ENCODE measurements at places on chromosomes 1 and 21. TPM values are rescaled to one million over a fixed set of nuclear protein-coding genes. Genes with fewer than 3 reads are reported as not detected.
A peak's percentile ranks its signal among the peaks of the same experiment; 100 is the strongest.

- no peak for DNase-seq
Observed at GRCh38 chr1:19773485-19773884, 26.2 kb downstream of the TMCO4 start.

DNA sequence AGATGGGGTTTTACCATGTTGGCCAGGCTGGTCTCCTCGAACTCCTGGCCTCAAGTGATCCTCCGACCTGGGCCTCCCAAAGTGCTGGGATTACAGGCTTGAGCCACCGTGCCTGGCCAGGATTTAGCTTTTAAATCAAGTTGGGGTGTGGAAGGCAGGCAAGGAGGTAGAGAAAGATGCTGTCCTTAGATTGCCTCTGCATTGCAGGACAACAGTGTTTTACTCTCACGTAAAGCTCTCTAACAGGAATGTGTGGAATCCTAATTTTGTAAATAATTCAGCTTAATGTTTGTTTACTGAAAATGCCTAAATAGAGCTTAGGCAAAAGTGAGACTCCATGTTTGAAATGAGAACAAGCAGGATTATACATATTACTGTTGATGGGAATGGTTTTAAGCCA, 29.5 kb upstream of the TGFB2 start:
- DNase-seq: no peak

GRCh38 chr1:100734676-100735075, 15.1 kb downstream of the VCAM1 start:
- DNase-seq: no peak

DNA sequence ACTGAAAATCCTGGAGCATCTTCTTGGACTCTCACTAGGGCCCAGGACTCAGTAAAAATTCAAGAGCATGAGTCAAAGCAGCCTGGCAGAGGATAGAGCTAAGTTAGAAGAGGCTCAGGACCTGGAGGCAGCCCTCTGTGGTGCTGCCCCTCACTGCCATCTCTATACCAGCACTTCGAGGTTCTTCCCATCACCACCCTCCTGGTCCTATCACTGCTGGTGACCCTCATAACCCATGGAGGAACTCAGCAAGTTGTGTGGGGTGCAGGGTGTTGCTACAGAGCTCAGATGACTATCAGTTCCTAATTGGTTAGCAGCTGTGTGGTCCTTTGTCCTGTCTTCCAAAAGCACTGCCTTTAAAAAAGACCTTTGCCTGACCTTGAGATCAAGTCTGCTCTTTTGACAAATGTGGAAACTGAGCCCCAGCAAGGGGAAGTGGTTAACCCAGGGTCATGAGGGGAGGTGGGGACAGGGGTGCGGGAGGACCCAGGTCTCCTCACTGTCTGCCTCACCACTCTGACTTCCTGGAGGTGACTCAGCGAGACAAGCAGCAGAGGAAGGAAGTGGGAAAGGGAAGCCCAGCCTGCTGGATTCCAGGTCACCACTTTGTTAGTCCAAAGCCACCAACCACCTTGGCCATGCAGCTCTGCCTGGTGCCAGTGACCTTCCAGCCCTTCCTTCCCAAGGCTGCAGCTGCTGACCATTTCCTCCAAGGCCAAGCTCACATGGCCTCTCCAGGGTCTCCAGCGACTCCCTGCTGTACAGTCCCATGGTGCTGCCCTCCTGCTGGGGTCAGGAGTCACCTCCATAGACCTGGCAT, 199.4 kb upstream of the EDN2 start:
- DNase-seq: no peak

GRCh38 chr21:46163380-46163779, 8.0 kb upstream of the FTCD start:
- DNase-seq: no peak

ALG14 gene
- total RNA-seq: 2.6 TPM

DNA sequence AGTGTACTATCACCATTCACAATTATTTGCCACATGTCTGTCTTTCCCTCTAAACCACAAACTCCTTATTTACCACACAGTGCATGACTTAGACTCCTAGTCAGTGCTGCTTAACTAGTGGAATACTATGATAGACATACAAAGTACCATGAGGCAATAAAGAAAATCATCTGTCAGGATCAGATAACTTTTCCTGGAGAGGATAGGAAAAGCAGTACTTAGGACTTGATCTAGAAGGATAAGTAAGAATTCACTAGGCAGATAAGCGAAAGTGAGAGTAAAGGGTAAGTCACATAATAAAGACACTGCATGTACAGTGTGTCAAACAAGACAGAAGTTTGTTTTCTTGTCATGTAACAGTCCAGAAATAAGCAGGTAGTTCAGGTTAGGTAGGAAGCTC, 21.2 kb upstream of the TSPAN1 start:
- DNase-seq: no peak

GRCh38 chr1:108813326-108813725, 43.6 kb downstream of the AKNAD1 start:
- DNase-seq: no peak

GRCh38 chr1:215277532-215277931, 195.0 kb downstream of the KCNK2 start:
- DNase-seq: no peak

DNA sequence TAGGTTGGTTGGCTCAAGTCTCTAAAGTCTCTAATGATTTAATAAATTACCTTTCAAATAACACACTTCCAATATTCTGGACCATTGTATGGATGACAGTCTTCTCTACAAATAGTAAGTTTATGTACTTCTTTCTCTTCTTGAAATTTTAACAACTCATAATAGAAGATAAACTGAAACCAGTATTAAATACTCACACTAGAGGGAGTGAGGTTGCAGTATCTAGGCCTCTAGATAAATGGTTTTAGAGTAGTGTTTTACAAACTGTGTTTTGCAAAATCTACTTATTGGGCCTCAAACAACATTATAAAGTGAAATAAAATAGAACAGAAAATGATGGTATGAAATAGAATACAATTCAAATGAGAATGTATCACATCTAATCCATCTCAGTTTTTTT, 479.9 kb upstream of the BRINP3 start:
- DNase-seq: no peak

RUNX3 gene
- total RNA-seq: 0.52 TPM

GRCh38 chr1:8473121-8473875, 155.4 kb downstream of the SLC45A1 start:
- no peak for DNase-seq

GRCh38 chr1:205582471-205583291, 49.1 kb downstream of the ELK4 start:
- DNase-seq: no peak

FGR gene
- 3.5 TPM for total RNA-seq

DNA sequence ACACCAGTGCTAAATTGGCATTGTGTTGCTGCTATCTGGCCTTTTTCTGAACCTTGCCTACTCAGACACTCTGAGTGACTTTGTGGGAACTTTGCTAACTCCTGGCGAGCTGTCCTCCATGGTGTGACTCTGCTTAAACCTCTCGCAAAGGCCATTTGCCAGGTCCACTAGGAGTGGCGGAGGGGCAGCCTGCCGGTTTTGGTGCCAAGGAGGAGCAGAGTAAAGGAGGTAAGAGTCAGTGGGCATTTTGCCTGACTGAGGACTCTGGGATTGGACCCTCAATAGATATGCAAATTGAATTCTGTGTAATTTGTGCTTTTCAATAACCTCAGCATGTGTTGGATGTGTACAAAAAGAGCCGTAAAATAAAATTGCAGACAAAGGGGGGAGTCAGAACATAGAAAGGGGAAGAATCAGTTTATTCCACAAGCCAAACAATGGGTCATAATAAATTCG, 386.6 kb upstream of the NFIA start:
- peak; percentile 36 for DNase-seq

DNA sequence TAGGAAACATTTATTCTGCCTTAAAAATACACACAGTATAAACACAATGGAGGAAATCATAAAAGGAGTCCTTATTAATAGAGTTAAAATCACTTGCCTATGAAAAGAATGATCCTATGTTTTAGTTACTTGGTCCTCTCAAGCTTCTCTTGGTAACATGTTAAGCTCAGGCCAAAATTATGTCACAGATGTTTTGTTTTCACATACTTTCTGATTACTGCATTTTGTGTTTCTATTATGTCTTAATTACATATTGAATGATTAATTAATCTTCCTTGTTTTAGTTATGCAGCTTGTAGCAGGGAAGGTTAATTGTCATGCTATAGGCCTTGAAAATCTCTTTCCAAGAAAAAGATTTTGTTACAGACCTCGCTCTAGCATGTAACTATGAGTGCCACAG, 406.0 kb downstream of the PLA2G4A start:
- no peak for DNase-seq

CAPN8 gene
- not detected for total RNA-seq

DNA sequence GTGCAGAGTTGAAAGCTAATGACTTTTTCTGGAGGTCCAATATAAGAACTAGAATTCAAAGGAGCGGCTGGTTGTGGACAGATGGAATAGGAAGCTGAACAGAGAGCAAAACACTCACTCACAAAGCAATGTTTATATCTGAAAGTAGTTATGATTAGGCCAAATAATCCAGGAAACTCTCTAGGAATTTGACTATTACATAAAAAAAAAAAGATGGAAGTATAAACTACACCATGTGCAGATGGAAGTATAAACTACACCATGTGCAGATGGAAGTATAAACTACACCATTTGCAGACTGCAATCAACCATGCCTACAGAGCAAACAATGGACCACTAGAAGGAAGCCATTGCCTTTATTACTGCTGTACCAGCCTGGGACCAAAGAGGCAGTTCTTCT, 771.1 kb downstream of the BRINP3 start:
- DNase-seq: no peak

GRCh38 chr1:185351734-185352466, 34.9 kb upstream of the IVNS1ABP start:
- DNase-seq: no peak

DNA sequence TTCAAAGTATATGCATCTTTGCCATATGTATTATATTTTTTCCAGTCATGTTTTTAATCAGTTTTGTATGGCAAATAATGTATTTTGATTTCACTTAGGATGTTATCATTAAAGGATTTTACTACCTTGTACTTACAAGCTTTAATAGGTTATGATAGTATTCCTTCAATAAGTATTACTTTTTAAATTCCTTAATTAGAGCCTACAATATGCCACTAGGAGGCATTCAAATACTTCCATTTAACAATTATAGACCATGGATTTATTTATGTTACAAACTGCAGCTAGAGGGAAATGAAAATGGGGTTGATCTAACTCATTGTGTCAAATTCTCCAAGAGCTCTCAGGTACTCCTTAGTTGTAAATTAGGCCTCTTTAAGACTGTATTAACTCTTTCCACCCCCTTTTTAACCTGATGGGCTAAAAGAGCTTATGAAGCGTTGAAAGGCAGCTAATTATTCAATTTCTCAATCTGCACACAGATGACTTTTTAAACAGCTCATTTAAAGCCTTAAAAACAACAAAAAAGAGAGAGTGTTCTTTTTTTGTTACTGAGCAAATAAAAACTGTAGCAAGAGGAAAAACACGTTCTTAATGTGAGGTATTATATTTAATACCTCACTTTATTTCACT, 156.2 kb downstream of the DENND1B start:
- no peak for DNase-seq

- DNase-seq: no peak
Observed at GRCh38 chr1:180482425-180483275, 19.7 kb downstream of the ACBD6 start.

- peak; percentile 74 for DNase-seq
Observed at GRCh38 chr1:236685917-236686814, at the start of gene ACTN2. Gene ACTN2, plus strand, starts transcription at chr1:236686499. Its CDS starts 175 bp downstream, at chr1:236686674.

DNA sequence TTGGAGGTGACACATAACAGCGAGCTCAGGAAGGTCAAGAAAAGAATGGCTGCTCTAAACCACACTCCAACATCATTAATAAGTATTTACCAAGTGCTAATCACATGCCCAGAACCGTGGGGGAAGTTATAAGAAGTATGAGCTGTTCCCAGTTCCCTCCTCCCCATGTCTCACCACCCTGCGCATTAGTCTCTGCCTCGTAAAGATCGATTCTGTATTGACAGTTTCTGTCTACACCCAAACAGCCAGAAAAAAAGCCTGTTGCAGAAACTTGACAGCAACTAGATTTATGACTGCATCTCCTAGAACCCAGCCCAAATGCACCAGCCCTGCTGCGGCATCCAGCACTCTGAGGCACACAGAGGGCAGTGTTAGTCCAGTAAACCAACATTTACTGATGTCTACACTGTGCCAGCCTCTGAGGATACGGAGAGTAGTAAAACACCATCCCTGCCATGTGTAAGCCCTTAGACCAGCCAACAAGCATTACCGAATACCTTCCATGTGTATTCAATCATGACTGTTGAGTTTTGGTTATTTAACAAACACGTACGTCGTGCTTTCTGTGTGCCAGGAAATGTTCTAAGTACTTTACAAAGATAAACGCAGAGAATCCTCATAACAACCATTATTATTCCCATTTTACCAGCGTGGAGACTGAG, 63.6 kb upstream of the ZBTB40 start:
- no peak for DNase-seq

DNA sequence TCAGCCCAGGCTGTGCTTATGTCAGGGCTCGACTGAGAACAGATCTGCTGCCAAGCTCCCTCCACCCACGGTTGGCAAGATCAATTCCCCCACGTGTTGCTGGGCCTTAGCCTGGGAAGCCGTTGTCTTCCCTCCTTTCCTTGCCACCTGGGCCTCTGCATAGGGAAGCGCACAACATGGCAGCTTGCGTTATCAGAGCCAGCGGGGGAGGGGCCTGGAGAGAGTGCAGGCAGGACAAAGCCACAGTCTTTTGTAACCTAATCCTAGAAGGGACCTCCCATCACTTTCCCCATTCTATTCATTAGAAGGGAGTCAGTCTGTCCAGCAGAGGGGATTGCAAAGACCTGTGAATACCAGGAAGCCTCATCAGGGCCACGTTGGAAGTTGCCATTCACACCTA, 17.0 kb upstream of the IGSF21 start:
- no peak for DNase-seq

GRCh38 chr1:3778590-3779264, 6.2 kb downstream of the SMIM1 start:
- DNase-seq: no peak

CDCA8 gene
- 0.33 TPM for total RNA-seq

DNA sequence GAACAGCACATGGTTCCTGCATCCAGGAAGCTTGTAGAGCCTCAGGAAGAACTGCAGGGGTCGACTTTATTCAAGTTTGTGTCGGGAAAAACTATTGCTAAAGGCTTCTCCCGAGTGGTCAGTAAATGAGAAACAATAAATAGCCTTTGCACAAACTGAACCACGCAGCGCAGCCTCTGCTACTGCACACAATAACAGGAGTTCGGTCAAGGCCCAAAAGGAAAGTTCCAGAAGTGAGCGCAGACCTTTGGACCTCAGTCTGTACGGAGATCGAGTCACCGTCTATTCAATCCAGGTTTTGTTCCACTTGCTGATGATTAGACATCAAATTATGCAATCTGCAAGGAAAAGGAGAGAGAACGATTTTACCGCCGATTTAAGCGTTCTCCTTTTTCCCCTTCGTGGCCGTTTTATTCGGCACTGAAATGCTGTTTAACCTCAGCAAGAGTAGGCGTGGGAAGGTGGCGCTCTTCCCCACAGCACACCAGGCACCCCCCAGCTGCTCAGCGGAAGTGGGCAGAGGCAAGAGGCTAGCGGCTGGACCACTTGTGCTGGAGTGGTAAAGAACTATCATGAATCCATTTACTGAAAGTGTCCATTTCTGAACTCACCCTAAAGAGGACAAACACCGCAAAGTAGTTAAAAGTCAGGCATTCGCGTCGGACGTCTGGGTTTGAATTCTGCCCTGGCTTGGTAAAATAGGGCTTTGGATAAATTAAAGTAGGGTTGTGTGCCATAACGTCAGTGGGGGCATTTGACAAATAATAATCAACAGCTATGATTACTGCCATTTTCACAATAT, 6.1 kb upstream of the LHX8 start:
- DNase-seq: no peak

KRTAP21-2 gene
- not detected for total RNA-seq

TRIM58 gene
- total RNA-seq: 0.16 TPM

TDRD5 gene
- total RNA-seq: not detected

CHD5 gene
- total RNA-seq: 0.19 TPM

Measured in left ventricle myocardium inferior (tissue), 1 donor.